Breast epithelium (tissue), 4 donors: ENCODE measurements at places on chromosomes 2 and 18. TPM values are rescaled to one million over a fixed set of nuclear protein-coding genes. Genes with fewer than 3 reads are reported as not detected.

GRCh38 chr18:35581546-35581897, at the start of gene GALNT1:
Gene GALNT1, plus strand, starts transcription at chr18:35581740. Its CDS starts 72,923 bp downstream, at chr18:35654663.
- peak within 1 kb of the TSS; percentile 79 for H3K4me3 ChIP-seq
- H3K27ac ChIP-seq = peak within 1 kb of the TSS; percentile 98
- no peaks in the 10 kb centered on the region for H3K36me3 ChIP-seq
- no peaks in the 10 kb centered on the region for H3K27me3 ChIP-seq

GRCh38 chr2:214127571-214127970, 283.3 kb upstream of the VWC2L start:
- no peak for DNase-seq
- no peaks in the 10 kb centered on the region for H3K36me3 ChIP-seq
- no peaks in the 10 kb centered on the region for H3K27me3 ChIP-seq
- no peaks in the 10 kb centered on the region for H3K4me1 ChIP-seq
- no peak overlapping the region for H3K27ac ChIP-seq

ITGA6 gene
- 93.1 TPM for total RNA-seq

USP34 gene
- total RNA-seq = 189 TPM
